CD8-positive, alpha-beta T cell (primary cell): ENCODE measurements at places on chromosomes 16 and 17. TPM values are rescaled to one million over a fixed set of nuclear protein-coding genes. Genes with fewer than 3 reads are reported as not detected.

Gene TLCD3A
- 3.2 TPM for total RNA-seq

Gene CBFA2T3
- 0.31 TPM for total RNA-seq

Gene FA2H
- total RNA-seq: not detected

Gene SLC52A1
- not detected for total RNA-seq

Gene IGSF6
- total RNA-seq: not detected

Gene TP53TG3C
- total RNA-seq: not detected

Gene ABCA3
- 3.7 TPM for total RNA-seq

Gene PMP22
- total RNA-seq: not detected

Gene OR2C1
- not detected for total RNA-seq

Gene CACNG1
- not detected for total RNA-seq

Gene SCARF1
- total RNA-seq: 0.25 TPM

Gene TMEM235
- not detected for total RNA-seq

Gene MPG
- total RNA-seq: 13.0 TPM

Gene HBM
- not detected for total RNA-seq

Gene CALB2
- not detected for total RNA-seq

Gene CBX1
- 6.6 TPM for total RNA-seq

Gene CCL3
- total RNA-seq: 8.1 TPM

Gene TPPP3
- total RNA-seq: not detected

Gene FGF11
- total RNA-seq: 1.7 TPM

Gene FBXO39
- not detected for total RNA-seq

Gene ENPP7
- not detected for total RNA-seq

Gene G6PC1
- total RNA-seq: not detected

Gene MAFG
- 10.5 TPM for total RNA-seq

Gene DNAI2
- total RNA-seq: 0.22 TPM

Gene KRTAP1-3
- not detected for total RNA-seq

Gene PEMT
- 14.7 TPM for total RNA-seq

Gene CLDN6
- total RNA-seq: not detected

Gene VTN
- 0.49 TPM for total RNA-seq

Gene GUCY2D
- not detected for total RNA-seq

Gene TIMM22
- 13.2 TPM for total RNA-seq

Gene SEPTIN12
- total RNA-seq: not detected

Gene IGF2BP1
- not detected for total RNA-seq

Gene HOXB4
- total RNA-seq: 0.64 TPM

Gene QRICH2
- 2.1 TPM for total RNA-seq

Gene CARD14
- not detected for total RNA-seq

Gene PLK1
- total RNA-seq: 0.25 TPM

Gene TUBB3
- 0.62 TPM for total RNA-seq

Gene TXNDC11
- total RNA-seq: 130 TPM

Gene SLC13A2
- total RNA-seq: not detected
